ENCODE measurements at places on chromosomes 1 and 21. TPM values are rescaled to one million over a fixed set of nuclear protein-coding genes. Genes with fewer than 3 reads are reported as not detected.

- no peak overlapping the region for H3K4me3 ChIP-seq
- no peaks in the 10 kb centered on the region for H3K27me3 ChIP-seq
- H3K36me3 ChIP-seq: no peaks in the 10 kb centered on the region
- DNase-seq: peak; percentile 32
Measured at GRCh38 chr1:205751036-205751651, 1.2 kb upstream of the NUCKS1 start.

GRCh38 chr1:86861424-86861823 is 52.5 kb downstream of the SELENOF start:
- no peaks in the 10 kb centered on the region for H3K4me1 ChIP-seq
- no peaks in the 10 kb centered on the region for H3K36me3 ChIP-seq
- H3K27ac ChIP-seq: no peak overlapping the region
- no peak overlapping the region for H3K4me3 ChIP-seq
- DNase-seq: no peak

DNA sequence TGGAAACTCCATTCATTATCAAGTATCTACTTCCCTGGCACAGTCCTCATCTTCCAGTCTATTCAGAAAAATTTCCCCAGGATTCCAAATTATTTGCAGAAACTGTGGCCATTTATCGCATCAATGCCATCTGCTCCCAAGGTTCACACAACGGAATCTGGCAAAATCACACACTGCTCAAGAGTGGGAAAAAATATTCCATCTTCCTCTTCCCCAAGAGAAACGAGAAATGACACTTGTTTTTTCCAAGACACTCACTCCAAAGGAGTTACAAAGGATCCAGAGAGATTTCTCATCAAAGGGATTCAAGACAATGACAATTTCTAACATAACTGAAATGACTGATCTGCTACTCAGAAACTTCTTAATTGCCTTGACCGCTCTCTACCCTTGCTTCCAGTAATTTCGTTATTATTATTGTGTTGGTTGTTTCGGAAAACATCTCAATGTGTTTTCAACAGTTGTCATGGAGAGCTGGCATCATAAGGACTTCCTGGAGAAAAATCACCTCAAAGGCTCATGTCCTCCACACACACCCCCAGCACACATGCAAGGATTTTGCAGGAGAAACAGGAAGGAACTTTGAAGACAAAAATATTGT is 128.0 kb downstream of the PSMG1 start:
- H3K27me3 ChIP-seq: no peaks in the 10 kb centered on the region
- no peaks in the 10 kb centered on the region for H3K4me1 ChIP-seq
- no peak overlapping the region for H3K27ac ChIP-seq
- no peak for DNase-seq
- no peaks in the 10 kb centered on the region for H3K36me3 ChIP-seq

DNA sequence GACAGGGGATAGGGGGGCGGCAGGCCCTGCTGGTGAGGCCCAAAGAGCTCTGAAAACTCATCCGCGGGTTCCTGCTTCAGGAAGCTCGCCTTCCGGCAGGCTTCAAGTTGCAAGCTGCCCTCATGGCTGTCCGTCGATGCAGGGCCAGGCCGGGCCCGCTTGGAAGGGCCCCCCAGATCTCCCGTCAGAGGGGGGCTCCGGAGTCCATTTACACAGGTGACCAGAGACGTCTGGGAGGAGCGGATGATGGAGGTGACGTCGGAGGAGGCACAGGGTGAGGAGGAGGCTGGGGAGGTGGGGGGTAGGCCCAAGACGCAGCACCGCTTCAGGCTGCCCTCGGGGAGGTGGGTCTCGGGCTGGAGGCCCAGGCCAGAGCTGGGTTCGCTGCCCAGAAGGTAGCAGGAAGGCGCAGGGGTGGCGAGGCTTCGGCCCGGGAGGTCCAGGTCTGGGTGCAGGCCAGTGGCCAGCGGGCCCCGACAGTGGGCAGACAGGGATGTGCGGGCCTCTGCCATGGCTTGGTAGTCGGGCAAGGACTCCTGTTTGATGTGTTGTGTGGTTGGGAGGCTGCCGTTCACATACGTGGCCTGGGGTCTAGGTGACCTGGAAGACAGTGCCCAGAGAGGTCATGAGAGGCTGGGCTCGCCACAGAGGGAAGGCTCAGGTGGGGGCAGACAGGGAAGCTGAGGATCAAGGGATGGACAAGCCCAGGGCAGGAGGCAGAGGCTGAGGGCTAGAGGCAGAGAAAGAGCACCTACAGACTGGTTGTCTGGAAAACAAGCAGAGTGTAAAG is 135.4 kb downstream of the DMRTB1 start:
- no peak overlapping the region for H3K27ac ChIP-seq
- no peaks in the 10 kb centered on the region for H3K27me3 ChIP-seq
- no peaks in the 10 kb centered on the region for H3K4me1 ChIP-seq
- H3K4me3 ChIP-seq: no peak overlapping the region

- no peak overlapping the region for H3K27ac ChIP-seq
- no peak for DNase-seq
- no peak overlapping the region for H3K4me3 ChIP-seq
- H3K4me1 ChIP-seq: no peaks in the 10 kb centered on the region
Measured at GRCh38 chr21:35005077-35005476, 44.0 kb downstream of the RUNX1 start.

GRCh38 chr1:234607109-234608024 is 2.6 kb downstream of the IRF2BP2 start:
- no peak for DNase-seq
- no peaks in the 10 kb centered on the region for H3K27me3 ChIP-seq
- H3K4me1 ChIP-seq: peaks cover 37% of the 10 kb centered on the region
- peak overlapping the region; percentile 79 for H3K4me3 ChIP-seq
- H3K27ac ChIP-seq: peak overlapping the region; percentile 96
- H3K36me3 ChIP-seq: no peaks in the 10 kb centered on the region

DNA sequence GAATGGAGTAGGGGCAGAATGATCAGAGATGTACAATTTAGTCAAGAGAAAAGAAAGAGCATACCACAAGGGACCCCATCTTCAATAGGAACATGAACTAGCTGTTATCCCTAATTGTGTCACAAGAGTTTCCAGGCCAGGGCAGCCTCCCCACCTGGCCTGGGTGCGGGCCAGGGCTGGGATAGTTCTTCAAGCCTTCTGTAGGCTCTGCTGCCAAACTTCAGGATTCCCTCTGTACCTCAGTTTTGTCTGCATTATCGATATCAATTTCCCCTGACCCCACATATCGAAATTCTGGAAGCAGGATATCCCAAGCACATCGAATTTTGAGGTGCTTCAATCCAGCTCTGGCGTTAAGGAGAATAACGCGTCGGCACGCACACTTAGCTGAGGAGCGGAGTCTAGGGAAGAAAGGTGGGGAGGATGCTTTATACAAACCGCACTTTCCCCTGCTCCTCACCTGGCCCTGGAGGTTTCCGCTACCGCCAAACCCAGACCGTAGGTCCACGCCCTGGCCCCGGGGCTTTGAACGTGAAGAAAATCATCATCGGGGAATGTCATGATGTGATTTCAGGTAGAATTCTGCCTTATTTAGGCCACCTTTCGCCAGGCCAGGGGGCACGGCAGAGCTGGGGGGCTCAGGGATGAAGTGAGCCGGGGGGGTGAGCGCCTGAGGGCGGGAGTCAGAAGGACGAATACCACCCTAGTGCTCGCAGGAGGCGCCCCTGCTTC is 7.4 kb downstream of the HLX start:
- H3K27ac ChIP-seq: no peak overlapping the region
- H3K27me3 ChIP-seq: no peaks in the 10 kb centered on the region
- no peaks in the 10 kb centered on the region for H3K36me3 ChIP-seq
- H3K4me1 ChIP-seq: peaks cover 5% of the 10 kb centered on the region
- no peak for DNase-seq
- H3K4me3 ChIP-seq: no peak overlapping the region

DNA sequence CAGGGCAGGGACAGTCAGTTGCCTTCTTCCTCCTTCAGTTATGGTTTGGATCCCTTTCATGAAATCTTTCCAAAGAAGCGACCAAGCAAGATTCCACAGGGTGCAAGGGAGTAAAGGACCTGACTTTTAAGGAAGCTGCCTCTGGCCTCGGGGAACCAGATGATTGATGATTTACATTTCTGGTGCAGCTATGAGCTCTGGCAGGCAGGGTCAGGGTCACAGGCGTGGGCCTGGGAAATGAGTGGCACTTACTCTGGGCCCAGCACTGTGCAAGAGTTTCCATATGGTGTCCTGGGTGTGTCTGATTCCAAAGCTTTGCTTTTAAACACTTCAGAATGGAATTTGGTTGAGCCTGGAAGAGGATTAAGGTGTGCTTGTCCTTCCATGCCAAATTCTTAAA is 7.2 kb upstream of the CRABP2 start:
- no peak for DNase-seq
- H3K27ac ChIP-seq: no peak overlapping the region
- no peaks in the 10 kb centered on the region for H3K27me3 ChIP-seq
- no peak overlapping the region for H3K4me3 ChIP-seq

GRCh38 chr1:160708118-160708517 is 3.5 kb downstream of the CD48 start:
- H3K27me3 ChIP-seq: no peaks in the 10 kb centered on the region
- H3K4me3 ChIP-seq: no peak overlapping the region
- H3K36me3 ChIP-seq: no peaks in the 10 kb centered on the region
- DNase-seq: no peak

DNA sequence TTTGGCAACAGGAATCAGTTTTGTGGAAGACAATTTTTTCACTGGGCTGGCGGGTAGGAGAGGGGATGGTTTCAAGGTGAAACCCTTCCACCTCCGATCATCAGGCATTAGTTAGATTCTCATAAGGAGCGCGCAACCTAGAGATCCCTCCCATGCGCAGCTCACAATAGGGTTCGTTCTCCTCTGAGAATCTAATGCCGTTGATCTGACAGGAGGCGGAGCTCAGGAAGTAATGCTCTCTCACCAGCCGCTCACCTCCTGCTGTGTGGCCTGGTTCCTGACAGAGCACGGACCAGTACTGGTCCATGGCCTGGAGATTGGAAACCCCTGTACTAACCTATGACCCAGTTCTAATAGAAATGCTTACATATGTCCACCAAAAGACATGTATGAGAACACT is 96.6 kb upstream of the KIAA1614 start:
- H3K36me3 ChIP-seq: no peaks in the 10 kb centered on the region
- H3K4me1 ChIP-seq: no peaks in the 10 kb centered on the region
- H3K4me3 ChIP-seq: no peak overlapping the region
- H3K27me3 ChIP-seq: no peaks in the 10 kb centered on the region
- no peak overlapping the region for H3K27ac ChIP-seq

CELA3B gene
- 0.63 TPM for total RNA-seq

CNST gene
- 61.6 TPM for total RNA-seq

ADGRB2 gene
- 18.0 TPM for total RNA-seq

TCEA3 gene
- total RNA-seq: 12.6 TPM

NUAK2 gene
- total RNA-seq: 19.6 TPM

OR2L8 gene
- total RNA-seq: 0.43 TPM

ALG14 gene
- 5.3 TPM for total RNA-seq

SERPINC1 gene
- total RNA-seq: 0.24 TPM

SAMSN1 gene
- total RNA-seq: 1.7 TPM

ZBTB8A gene
- total RNA-seq: 10.6 TPM

LRIF1 gene
- total RNA-seq: 54.3 TPM
